Stimulated activated CD4-positive, alpha-beta T cell treated with anti-CD3 and anti-CD28 coated beads, Interleukin-12 subunit alpha, Interleukin-12 subunit beta, amount 100 ng/mL, for 24 hours (primary cell): ENCODE measurements at places on chromosomes 5 and 9.
A peak's percentile ranks its signal among the peaks of the same experiment; 100 is the strongest.

- no peak for DNase-seq
Observed at GRCh38 chr9:111298731-111299598, 31.1 kb downstream of the OR2K2 start.

DNA sequence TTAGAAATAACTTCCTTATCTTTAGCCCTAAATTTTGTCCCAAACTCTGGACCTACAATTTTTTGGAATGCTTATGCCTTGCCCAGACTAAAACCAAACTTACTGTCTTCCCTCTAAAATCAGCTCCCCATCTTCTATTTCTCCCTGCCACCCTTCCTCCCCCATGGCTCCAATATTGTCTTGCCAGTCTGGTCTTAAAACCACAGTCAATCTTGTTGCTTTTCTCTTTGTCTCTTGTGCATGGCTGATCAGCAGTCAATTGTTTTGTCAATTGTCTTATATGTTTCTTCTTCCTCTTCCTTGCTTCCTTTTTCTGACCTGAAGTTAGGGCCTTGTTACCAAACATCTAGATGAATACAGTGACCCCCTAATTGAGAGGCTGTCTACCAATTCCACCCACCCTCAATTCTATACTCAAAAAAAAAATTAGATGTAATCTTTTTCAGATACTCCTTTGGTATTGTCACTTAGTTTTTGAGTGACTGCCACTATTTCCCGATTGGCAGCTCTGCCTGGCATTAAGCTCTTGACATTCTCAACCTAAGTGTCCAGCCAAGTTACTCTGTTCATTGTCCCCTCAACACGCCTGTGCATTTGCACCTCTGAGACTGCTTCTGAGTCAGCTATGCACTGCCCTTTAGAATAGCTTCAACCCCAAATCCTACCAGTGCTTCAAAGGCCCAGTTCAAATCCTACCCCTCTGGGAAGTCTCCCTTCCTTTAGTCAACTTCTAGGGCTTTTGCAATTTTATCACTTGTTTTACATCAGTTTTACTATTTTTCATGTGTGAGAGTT, 2.5 kb downstream of the PDCD1LG2 start:
- DNase-seq = no peak

GRCh38 chr5:143316844-143317631, 86.4 kb downstream of the NR3C1 start:
- DNase-seq = no peak

DNA sequence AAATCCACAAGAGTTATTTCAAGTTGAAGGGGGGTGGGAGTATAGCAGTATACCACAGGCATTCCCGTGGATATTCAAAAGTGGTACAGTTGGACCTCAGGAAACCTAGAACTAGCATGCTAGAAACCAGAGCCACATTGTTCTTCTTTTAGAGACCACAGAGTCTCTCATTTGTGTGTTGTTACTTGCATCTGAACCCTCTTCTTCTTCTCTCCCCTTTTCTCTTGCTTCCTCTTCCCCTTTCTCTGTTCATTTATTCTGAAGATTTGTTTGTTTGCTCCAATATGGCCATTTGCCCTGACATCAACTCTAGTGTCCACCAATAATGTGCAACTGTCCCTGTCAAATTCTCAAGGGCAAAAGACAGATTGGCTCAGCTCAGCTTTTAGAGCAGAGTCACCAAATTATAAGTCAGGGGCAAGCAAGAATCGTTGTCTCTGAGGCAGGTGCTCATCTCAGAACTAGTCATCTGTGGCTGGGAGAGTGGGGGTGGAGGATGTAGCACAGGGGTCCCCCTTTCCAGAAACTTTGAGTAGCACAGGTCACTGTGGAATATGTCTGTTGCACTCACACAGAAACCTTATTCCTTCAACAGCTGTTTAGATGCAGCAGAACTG, 321.1 kb downstream of the ARRDC3 start:
- no peak for DNase-seq

DNA sequence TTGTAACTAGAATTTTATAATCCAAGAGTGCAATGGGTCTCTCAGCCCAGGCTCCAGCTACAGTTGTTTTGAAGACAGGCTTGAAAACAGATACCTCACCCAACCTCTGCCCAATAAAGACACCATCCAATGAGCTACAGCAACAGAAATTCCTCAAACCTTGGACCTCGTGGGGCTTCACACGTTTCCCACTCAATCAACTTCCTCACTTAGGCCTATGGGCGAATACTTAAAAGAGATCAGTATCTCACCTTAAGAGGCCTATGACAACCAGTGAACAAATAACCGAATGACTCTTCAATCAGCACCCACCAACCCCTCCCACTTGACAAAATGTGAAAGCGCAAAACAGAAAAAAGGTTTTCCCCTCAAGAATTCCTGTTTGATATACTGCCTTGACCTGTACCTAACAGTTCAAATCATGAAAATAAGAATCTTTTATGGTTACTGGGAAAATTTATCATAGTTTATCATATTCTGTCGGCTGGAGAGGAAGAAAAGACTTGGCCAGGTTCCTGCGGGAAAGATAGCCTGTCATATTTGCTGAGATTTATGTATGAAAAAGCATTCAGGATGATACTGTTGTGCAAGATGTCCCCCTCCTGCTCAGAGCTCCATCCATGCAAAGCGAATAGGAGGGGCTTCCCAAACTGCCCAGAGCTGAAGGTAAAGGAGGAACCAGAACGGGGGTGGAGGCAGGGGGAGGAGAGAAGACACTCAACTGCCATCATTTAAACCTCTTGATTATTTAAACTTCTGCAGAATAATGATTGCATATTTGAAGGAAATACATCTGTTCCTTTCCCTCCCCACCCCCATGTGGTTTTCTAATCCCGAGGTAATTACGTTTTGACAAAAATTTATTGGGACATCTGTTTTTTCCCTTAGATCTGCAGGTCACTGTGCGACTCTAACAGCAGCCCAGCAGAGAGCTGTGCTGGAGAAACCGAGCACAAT, 256.3 kb downstream of the NFIB start:
- no peak for DNase-seq

- no peak for DNase-seq
Observed at GRCh38 chr9:88971131-88971960, 19.9 kb upstream of the S1PR3 start.

DNA sequence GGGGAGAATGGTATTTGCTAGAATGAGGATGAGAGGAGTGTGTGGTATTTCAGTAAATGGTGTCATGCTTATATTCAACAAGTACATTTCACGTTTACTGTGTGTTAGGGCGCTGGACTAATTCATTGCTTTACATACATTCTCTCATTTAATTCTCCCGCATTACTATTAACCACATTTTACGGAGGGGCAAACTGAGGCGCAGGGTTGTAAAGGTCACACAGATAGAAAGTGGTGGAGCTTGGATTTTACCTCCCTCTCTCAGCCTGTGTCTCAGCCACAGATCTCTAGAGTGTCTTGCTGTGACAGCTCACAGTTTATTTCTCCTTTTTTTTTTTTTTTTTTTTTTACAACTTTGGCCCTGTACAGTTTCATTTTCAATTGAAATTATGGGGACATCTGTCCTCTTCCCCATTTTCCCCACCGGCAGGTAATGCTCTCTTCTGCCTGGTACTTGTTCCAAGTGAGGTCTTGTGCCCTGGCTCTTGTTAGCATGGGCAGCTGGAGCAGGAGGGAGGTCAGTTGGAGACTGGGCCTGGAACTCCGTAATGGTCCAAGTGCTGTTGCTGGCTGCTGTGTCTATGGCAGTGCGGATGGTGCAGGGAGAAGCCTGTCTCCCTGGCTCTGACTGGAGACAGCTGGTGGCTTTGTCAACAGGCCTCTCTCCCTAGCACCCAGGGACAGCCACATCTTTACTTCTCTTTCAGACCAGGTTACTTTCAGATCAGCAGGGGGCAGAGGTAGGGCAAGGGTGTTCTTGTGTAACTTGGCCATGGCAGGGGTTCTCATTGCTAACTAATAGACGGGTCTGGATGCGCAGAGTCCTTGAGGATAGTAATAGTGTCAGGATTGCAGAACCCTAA, 20.5 kb upstream of the NDST1 start:
- no peak for DNase-seq

DNA sequence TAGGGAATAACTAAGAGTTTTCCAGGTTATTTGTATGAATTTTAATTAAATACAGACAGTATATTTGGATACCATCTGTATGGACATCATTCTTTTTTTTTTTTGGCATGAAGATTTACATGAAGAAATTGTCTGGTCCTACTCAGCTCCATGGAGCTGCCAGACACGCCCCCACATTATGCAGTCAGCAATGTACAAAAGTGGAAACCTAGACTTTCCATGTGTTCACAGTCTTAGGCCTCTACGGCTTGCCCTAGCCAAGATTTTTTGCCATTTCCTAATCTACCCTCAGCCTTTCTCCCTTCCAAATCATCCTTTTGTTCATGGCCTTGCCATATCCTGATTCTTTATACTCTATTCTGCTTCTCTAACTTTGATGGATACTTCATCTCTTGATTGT, 207.1 kb downstream of the SGCD start:
- no peak for DNase-seq

DNA sequence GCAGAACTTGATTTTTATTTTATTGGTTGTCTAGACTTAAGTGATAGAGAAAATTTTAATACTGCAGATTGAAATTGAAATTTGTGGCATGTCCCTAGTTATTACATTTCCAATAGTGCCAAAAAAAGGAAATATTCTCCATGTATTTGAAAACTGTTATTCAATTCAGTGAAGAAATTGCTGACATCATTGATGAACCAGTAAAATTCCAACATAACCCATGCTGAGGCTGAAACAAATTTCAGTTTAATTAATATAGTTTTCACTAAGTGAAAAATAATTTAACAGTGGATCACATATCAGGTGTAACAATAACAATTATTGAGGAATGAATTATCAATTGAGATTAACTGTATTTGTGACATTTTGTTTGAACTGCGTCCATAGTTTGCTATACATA, 38.7 kb downstream of the LURAP1L start:
- DNase-seq = no peak

- DNase-seq = no peak
Observed at GRCh38 chr9:91285729-91286353, 75.9 kb downstream of the AUH start.

- no peak for DNase-seq
Observed at GRCh38 chr9:96818533-96818932, 35.8 kb downstream of the ZNF782 start.

GRCh38 chr5:110757118-110757729, 18.4 kb downstream of the SLC25A46 start:
- no peak for DNase-seq

DNA sequence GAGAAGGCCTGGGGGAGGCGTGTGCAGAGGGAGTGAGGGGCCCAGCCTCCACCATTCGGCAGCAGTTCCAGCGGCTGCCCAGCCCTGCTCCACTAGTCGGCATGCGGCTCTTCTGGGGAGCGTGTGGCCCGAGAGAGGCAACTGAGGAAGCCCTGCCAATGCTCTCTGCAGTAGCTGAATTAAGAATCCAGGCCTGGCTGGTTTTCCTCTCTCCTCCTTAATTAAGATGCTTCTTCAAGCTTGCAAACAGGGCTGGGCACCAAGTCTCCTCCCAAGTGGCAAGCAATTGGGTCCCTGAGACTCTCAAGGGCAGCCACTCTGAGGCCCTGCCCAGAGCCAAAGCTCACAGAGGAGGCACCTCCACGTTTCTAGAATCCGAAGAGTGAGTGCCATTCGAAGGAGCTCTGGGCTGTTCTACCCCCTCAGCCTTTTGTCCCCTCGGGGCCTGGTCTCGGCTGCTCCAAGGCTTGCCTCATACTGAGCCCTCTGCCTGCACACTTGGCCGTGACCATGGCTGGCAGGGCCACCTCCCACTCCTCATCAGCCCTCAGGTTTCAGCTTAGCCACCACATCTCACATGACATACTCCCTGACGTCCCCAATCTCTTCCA, 75.4 kb upstream of the LRRTM2 start:
- no peak for DNase-seq

- DNase-seq = no peak
Observed at GRCh38 chr9:7370381-7370780, 429.2 kb downstream of the DMAC1 start.

- peak; percentile 72 for DNase-seq
Observed at GRCh38 chr5:181217111-181217802, 5.8 kb upstream of the TRIM41 start.

DNA sequence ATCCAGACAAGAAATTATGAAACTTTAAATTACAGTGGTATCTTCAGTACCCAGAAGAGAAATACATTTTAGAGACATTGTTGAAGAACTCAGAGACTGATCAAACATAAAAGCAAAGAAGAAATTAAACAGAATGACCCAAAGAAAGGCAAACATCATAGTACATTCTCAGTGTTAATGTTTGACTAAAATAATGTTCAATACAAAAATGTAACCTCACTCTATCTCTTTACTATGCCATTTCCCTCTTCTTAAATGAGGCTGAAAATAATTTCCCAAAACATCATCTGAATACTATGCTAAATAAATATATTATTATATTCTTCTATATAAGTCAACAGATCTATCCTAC, 22.8 kb downstream of the TMEM161B start:
- DNase-seq = no peak

GRCh38 chr5:134097211-134097749, 17.2 kb upstream of the TCF7 start:
- no peak for DNase-seq

- no peak for DNase-seq
Observed at GRCh38 chr5:76252437-76252836, 150.6 kb upstream of the IQGAP2 start.
